Stimulated activated naive CD8-positive, alpha-beta T cell treated with anti-CD3 and anti-CD28 coated beads, Interleukin-15, amount 100 ng/mL, for 72 hours (primary cell): ENCODE measurements at places on chromosomes 1 and 21.

- DNase-seq = no peak
Measured at GRCh38 chr21:16047904-16048303, 318.1 kb downstream of the USP25 start.

- no peak for DNase-seq
Measured at GRCh38 chr1:101496109-101496508, 259.3 kb downstream of the S1PR1 start.

DNA sequence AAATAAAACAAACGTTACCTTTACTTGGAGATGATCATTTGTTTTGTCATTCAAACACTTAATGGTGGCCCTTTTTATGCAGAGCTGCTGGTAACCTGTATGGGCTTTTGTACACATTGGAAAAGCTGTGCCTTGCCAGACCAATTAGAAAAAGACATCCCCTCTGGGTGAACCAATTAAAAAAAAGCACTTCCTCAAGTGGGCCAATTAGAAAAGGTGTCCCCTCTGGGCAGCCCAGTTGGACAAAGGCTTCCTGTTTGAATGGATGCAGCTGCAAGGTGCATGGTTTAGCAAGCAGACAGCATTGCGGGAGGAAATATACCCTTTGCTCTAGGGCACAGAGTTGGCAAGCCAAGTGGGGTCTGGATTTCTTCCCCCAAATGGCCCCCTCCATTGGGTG, 21.6 kb downstream of the HUNK start:
- no peak for DNase-seq

DNA sequence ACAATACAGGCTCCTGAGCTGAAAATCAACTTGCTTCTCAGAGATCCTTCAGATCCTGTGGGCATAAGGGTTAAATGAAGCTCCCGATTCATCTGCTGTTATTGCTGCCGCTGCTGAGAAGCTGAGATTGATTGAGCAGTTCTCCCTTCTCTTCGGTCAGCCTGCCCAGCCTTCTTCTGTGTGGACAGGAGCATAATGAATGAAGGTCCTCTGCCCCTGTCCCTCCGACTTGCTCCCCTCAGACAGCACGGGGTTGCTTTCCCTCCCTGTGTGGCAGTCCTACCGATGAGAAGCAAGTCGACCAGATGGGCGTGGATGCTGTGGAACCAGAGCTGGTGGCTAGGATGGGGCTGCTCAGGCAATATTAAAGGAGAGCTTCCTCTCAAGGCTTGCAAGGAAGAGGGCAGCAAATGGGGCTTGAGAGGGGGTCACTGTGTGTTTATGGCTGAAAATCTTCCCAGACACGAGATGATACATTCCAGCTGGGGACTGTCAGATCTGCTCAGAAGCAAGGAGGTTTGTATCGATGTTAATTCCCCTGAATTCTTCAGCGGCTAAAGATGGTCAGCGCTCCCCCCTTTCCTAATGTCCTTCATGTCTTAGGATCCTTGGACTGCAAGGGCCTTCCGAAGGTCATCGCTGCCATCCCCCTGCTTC, 63.9 kb upstream of the GOLT1A start:
- no peak for DNase-seq

DNA sequence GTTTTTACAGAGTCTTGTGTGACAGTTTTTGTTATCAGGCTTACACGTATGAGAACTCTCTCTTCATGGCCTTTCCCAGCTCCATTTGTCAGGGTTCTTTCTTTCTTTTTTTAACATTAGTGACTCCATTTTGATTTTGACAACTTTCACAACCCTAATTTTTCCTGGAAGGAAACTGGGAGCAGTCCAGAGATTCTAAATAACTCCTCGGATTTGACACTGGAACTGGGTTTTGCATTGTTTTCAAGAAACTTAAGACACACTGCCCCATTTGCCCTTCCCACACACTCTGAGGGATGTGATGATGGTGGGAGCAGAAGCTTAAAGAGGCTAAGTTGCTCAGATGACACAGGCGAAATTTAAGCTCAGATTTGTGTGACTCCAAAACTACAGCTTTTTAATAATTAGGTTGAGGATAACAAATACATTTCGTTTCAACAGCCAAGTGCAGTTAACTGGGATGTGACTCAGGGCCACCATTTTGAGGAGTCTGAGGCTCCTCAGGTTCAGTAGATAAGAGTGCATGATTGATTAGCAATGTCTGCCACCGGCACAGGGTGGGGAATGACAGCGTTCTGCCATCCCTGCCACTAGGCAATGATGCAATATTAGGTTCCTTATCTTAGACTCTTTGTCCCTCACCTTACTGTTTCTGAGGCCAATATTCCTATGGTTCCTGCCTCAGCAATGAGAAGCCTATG, 95.1 kb upstream of the ATP1A1 start:
- no peak for DNase-seq

GRCh38 chr1:16387201-16388188, 20.5 kb downstream of the SZRD1 start:
- DNase-seq = no peak

DNA sequence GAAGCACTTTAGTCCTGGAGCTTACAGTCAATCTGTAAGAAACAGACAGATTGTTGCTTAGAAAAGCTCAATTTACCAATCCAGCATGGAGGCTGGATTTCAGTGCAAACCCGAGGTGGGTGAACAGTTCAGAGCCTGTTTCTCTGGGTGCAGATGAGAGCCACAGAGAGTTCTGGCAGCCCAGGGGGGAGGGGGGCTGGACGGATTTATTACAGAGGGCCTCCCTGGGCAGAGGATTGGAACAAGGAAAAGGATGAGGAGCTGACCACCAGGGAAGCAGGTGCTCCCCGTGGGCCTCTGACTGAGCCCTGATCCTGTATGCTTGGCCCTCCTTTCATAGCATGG, 38.0 kb upstream of the EPS8L3 start:
- no peak for DNase-seq

DNA sequence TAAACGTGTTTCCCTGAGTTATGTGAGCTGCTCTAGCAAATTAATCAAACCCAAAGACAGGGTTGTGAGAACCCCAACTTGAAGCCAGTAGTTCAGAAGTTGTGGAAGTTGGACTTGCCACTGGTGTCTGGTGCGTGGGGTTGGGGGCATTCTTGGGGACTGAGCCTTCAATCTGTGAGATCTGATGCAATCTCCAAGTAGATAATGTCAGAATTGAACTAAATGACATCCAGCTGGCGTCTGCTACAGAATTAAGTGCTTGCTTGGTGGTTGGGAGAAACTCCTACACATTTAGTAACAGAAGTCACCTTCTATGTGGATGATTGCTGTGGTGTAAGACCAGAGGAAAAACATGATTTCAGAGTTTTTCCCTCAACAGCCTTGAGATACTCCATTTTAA, 207.4 kb downstream of the FGGY start:
- no peak for DNase-seq
